ENCODE measurements at places on chromosomes 7 and 10.
A peak's percentile ranks its signal among the peaks of the same experiment; 100 is the strongest.

DNA sequence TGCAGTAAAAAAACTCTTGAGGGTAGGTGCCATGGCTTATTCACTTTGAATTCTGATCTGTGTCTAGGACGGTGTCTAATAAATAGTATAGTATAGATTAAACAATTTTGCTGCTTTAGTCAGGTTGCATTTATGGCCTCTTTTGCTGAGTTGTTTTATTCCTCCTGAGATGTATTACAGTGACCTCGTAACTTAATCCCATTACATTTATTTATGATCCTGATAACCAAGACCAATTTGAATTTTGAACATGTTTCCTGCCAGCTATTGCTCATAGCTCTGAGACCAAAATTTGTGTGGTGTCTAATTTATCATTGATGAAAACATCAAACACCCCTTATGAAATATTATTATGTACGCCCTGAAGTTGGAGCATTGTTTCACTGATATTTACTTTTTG is 381.9 kb upstream of the SEMA3C start:
- DNase-seq, result no peak

GRCh38 chr7:150340024-150340749 is 1.2 kb downstream of the RARRES2 start:
- peak; percentile 67 for DNase-seq

DNA sequence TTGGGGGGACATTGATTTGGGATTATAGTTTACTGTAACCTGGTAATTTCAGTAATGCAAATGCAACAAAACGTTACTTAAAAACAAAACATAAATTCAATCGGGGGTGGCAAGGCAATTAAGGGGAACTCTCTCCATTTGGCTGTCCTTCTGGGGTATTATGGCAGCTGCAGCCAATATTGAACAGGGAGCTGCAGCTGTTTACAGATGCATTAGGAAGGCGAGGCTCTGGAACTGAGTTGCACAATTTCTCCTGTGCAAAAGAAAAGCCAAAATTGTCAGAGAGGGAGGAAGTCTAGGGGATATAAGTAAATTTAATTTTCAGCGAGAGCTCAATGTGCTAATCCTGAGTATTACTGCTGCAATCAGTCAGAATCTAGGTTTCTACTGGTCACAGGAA is 36.1 kb downstream of the NEUROD6 start:
- DNase-seq, result no peak

DNA sequence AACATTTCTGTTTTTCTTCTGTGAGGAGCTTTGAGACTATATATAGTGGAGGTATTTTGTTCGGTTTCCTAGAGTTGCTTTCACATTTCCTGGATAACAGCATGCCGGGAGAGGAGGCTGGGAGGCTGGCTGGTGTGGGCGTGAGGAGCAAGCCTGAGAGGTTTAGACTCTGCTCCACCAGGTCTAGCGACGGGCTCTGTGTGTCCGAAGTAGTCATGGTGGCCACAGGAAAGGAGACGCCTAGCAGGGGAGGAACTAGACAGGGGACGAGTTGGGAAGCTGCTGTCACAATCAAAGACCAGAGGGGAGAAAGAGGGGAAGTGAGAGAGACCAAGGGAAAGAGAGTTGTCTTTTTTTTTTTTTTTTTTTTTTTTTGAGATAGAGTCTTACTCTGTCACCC is 19.6 kb downstream of the PTPRE start:
- no peak for DNase-seq

DNA sequence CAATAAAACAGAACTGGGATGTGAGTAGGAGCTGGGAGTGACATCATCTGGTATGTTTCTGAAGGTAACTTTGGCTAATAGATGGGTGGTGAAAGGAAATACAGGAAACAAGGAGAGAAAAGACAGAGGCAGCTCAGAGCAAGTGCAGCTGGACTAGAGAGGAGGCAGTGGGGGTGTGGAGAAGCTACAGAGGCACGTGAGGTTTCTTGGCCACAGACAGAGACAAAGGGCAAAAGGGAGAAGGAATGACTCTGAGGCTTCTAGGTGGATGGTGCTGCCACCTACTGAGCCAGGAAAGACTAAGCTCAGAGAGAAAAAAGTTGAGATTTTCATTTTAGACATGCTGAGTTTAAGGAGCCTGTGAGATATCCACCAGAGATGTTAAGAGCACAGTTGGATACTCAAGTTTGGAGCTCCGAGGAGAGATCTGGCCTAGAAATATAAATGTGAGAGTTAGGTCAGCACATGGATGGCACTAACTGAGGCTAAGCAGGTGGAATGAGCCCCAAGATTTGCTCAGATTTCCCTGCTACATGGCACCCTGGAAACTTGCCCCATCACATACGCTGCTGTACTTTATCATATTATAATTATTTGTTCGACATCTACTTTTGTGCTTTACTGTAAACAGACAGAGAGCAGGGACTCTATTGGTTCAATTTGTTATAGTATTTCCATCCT is 293.0 kb upstream of the IMMP2L start:
- DNase-seq, result peak; percentile 77

Data from AG20443 (cell line).